PC-9 (cell line): ENCODE measurements at places on chromosomes 6 and 20. TPM values are rescaled to one million over a fixed set of nuclear protein-coding genes. Genes with fewer than 3 reads are reported as not detected.

DNA sequence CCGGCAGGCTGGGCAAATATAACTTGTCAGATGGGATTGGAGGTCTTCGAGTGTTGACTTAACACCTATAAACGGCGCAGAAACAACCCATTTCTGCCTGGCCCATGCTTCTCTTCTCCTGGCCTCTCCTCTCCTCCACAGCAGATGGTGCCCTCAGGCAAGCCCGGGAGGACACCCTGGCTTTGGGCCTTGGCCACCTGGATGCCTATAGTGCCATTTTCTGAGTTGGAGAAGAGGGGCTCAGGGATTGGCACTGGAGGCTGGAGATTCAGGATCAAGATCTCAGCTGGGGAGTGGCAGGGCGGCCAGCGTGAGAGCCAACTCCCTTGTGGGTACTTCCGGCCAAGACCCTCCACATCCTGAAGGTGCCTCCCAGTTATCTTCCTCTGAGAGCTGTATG is 211.9 kb upstream of the PMEPA1 start:
- DNase-seq = no peak

GRCh38 chr20:49985617-49986016 is 2.8 kb downstream of the SNAI1 start:
- DNase-seq = no peak

GRCh38 chr6:94501516-94501915 is 1075.8 kb upstream of the MANEA start:
- no peak for DNase-seq

DNA sequence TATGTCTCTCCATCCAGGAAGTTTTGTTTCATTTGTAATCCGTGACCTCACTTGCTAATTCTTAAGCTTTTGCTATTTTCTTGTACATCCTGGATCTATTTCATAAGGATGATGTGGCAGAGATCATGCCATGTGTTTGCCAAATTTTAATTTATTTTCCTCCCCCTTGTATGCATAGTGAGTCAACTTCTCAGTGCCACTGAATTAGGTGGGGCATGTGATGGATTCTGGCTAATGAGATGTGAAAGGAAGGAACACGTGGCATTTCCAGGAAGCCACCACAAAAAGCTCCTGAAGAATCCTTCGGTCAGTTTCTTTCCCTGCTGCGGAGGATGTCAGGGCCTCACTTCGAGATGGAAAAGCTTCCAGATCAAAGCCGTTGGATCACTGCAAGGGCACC is 86.2 kb upstream of the PRL start:
- no peak for DNase-seq

Gene OLIG3
- not detected in 2 replicates for total RNA-seq

Gene SPATS1
- total RNA-seq = not detected in 2 replicates
